ENCODE measurements at places on chromosomes 1 and 21.

DNA sequence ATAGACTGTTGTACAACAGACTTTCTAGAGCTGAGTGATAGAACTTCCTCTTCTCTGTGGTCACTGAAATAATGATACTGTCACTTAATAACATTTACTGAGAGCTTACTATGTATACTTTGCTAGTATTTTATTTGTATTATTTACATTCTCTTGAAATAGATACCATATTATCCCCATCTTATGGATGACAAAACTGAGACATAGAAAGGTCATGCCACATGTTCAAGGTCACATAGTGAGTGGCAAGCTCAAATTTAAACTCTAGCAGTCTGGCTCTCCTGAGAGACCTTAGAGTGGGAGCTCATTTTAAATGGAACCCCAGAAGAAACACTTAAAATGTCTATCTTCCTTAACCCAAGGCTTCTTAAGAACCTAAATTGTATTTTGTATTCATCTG lies 266.6 kb upstream of the CAMK1G start:
- DNase-seq = no peak

DNA sequence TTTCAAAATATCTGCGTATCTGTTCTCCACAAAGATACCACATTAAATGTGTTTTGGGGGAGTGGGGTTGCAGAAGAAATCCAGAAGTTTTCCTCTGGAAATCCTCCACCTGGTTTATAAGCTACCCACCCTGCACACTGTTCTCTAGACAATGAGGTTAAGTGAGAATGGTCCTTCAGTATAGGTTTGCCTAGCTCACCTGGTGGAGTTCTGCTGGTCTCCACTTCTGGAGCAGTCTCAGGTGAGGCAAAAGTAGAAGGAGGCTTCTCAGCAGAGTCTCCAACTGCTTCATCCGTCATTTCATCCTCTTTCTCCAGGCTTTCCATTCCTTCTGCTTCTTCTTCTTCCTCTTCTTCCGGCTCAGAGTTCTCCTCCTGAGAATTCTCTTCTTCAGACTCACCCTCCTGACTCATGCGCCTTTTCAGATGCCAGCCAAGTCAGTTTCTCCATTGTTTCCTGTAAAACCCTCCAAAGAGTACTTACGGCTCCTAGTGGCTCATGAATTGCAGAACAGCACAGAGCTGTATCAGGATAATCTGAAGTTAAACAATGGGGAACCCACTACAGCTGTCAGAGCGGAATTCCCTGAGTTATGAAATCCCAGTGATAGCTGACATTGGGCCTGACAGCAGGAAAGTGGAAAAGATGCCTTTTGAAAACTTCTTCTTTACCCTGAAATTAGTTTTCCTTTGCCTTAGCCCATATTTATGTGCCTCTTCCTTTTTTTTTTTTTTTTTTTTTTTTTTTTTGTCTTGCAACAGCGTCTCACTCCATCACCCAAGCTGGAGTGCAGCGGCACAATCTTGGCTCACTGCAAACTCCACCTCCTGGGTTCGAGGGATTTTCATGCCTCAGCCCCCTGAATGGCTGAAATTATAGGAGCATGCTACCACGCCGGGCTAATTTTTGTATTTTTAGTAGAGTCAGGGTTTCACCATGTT lies 38.5 kb downstream of the MSTO1 start:
- no peak for DNase-seq

GRCh38 chr1:58762806-58763205 lies 21.0 kb downstream of the JUN start:
- no peak for DNase-seq

- DNase-seq = no peak
These were observed 2.4 kb downstream of the MYBPHL start for GRCh38 chr1:109304226-109304920.

DNA sequence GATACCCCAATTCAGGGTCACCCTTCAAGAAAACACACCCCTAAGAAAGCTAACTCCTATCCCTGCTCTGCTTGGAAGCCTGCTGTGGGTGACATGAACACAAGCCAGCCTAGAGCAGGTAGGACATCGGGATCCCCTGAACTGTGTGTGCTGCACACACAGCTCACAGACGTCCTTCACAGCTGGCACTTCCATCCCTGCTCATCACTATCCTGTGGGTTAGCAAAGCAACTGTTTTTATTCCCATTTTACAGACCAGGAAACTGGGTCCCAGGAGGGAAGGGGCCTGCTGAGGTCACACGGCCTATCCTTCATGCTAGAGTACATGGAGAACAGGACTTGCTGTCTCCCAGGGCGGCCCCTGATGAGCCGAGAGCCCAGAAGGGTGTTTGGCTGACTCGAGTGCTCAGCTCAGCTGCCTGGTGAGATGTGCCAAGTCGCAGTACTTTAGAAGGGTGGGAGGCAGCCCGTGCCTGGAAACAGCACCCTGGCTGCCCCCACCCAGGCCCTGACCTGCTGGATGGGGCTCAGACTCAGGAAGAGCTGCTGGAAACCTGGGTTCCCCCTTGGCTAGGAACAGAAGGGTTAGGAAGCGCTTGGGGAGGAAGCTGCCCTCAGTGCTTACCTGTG lies 28.3 kb upstream of the BTG2 start:
- DNase-seq = no peak

DNA sequence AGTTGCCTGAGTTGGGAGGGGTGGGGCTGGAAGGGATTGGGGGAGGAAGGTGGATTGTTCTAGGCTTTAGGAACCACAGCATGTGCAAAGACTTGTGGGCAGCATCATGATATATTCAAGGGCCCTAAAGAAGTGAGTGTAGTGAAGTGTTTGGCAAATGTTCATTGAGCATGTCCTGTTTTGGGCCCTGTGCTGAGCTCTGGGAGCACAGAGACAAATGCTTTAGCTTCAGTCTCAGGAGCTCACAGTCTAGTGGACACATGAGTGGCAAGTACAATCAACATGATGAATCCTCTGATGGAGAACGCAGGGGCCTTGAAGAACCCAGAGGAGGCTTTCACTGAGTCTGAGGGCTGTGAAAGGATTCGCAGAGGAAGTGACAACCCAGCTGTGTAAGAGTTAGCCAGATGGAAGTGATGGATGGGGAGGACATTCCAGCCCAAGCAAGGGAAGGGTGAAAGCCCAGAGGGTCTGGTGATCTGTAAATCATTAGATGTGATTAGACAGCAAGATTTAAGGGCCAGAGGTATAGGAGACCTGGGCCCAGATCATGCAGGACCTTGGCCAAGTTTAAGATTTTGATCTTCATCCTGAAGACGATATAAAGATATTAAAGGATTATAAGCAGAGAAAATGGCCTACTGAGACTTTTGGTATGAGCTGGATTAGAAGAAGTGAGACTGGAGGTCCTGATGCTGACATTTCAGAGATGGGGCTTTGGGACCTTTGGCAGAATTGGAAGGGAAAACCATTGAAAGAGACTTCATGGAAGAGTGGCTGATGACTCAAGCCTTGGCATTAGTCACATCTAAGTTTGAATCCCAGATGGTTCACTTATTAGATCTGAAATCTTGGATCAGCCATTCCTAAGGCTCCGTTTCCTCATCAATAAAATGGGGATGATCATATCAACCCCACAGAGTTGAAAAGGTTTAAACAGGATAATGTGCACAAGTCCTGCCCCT lies 4.6 kb downstream of the IPO13 start:
- no peak for DNase-seq

GRCh38 chr21:42991992-42992740 lies 17.8 kb downstream of the PKNOX1 start:
- DNase-seq = no peak

GRCh38 chr1:30966690-30967369 lies 58.3 kb upstream of the SDC3 start:
- DNase-seq = no peak

GRCh38 chr1:221643404-221644144 lies 98.3 kb downstream of the DUSP10 start:
- no peak for DNase-seq

DNA sequence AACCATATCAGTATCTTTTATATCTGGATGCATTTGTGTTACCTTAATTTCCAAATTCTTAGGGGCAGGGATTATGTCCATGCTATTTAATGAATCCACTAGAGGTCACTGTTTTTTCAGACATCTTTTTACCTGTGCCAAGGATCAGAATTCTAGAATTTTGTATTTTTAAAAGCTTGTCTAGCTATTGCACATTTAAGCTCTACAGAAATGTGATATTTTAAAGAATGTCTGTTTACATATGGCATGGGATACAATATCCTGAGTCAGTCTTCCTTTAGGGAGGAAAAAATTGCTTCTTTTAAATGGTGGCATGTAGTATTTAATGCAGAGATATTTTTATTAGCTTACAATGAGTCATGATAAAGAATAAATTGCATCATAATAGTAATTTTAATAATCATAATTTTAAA lies 11.3 kb downstream of the RPAP2 start:
- DNase-seq = no peak

GRCh38 chr1:22792396-22793160 lies 81.9 kb downstream of the EPHB2 start:
- no peak for DNase-seq
